ENCODE measurements at places on chromosomes 13 and 19. TPM values are rescaled to one million over a fixed set of nuclear protein-coding genes. Genes with fewer than 3 reads are reported as not detected.

Gene ZNF587
- 31.9 TPM for total RNA-seq

Gene R3HDM4
- 23.0 TPM for total RNA-seq

Gene C13orf42
- total RNA-seq = not detected

Gene FBXO17
- total RNA-seq = 15.1 TPM

Gene SSC5D
- total RNA-seq = 1.1 TPM
